ENCODE measurements at places on chromosomes 11 and 22. TPM values are rescaled to one million over a fixed set of nuclear protein-coding genes. Genes with fewer than 3 reads are reported as not detected.

Gene TRIM29
- 57.8 TPM for total RNA-seq

- DNase-seq = no peak
Measured at GRCh38 chr11:109512680-109513079, 90.7 kb downstream of the C11orf87 start.

GRCh38 chr22:44195189-44195871 is 14.6 kb downstream of the PARVG start:
- DNase-seq = no peak

GRCh38 chr11:16167706-16168487 is 188.4 kb downstream of the SOX6 start:
- no peak for DNase-seq

GRCh38 chr11:129302386-129303101 is 73.1 kb upstream of the BARX2 start:
- DNase-seq = no peak

GRCh38 chr11:10878408-10879214 is 20.8 kb upstream of the ZBED5 start:
- DNase-seq = no peak

- peak; percentile 53 for DNase-seq
Measured at GRCh38 chr11:30488304-30488998, 97.7 kb downstream of the MPPED2 start.
